ENCODE measurements at places on chromosomes 1 and 21.

DNA sequence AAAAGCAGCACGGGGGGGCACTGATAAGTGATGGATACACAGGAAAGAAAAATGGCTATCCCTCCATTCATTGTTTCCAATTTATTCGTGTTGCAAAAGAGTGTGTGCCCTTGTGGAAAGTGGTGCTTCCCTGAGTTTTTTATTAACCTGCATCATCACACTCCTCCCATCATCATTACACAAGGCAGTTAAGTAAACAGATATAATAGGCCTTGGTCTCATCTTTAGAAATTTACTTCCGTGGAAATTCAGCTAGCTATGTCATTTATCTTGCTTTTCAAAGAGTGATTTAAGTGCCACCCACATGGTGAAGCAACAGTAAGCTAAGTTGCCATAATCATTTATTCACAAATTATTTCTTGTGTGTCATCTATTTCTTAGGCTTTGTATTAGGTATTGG is 473.3 kb downstream of the NEGR1 start:
- DNase-seq: no peak

DNA sequence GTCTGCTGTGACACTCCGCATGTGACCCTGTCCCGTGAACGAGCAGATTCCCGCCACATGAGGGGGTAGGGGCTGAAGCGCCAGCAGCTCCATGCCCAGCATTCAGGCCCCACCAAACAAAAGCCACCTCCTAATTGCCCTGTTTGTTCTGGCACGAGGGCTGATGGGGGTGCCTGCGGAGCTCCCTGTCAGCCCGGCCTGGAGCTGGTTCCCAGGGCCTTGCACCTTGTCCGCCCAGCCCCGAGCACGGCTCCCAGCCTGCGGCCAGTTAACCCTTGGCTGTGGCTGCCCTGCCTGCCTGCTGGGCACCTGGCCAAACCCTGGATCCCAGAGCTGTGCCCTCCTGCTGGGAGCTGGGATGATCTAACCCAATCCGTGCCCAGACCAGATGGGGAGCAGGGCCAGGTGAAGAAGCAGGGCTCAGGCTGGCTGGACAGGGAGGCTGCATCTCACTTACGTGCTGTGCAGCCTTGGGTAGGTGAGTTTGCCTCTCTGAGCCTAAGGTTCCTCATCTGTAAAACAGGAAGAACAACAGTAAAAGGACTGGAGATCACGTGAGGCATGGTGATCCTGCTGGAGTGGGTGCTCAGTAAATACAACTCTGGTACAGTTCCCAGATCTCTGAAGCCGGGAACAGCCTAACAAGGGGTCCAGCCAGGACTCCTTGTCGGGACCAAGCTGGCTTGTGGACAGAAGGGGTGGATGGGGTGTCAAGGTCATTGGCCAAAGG is 110.9 kb upstream of the IFFO2 start:
- no peak for DNase-seq

GRCh38 chr21:23162198-23162946 is 2164.2 kb downstream of the NCAM2 start:
- no peak for DNase-seq

GRCh38 chr1:226365831-226366231 is 42.1 kb downstream of the PARP1 start:
- no peak for DNase-seq

DNA sequence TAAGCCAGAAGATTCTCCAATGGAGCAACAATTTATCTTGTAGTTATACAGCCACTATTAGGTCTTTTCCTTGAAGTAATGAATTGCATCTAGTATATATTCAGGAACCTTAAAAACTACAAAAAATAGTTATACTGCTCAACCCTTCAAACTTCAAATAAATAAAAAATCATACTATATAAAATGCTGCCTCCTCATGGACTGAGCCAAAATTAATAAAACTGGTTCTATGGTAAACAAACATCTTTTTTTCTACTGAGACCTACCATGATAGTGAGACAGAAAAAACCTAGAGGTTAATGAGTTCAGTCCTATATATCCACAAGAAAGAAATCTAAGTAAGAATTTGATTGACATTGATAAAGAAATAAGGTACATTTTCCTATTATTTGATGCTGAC is 67.7 kb downstream of the GPATCH2 start:
- DNase-seq: no peak

GRCh38 chr21:38242061-38242460 is 14.7 kb upstream of the KCNJ15 start:
- DNase-seq: no peak

GRCh38 chr1:184789884-184790283 is 35.2 kb upstream of the EDEM3 start:
- DNase-seq: no peak

DNA sequence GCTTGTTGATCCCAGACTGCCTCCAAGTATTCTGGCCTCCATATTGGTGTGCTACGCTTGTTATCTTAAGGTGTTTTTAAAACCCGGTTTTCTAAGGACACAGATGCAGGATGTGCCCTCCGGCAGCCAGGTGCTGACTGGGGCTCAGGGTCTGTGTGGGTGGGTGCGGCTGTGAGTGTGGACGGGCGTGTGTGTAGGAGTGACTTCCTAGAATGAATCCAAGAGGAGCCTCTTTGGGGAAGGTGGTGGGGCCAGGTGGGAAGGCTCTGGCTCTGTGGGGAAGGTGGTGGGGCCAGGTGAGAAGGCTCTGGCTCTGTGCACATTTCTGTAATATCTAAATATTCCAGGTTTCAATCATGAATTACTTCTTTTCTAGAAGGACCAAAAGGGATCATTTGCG is 12.8 kb upstream of the TSPEAR start:
- DNase-seq: no peak

GRCh38 chr1:60867782-60868181 is 214.6 kb upstream of the NFIA start:
- no peak for DNase-seq

DNA sequence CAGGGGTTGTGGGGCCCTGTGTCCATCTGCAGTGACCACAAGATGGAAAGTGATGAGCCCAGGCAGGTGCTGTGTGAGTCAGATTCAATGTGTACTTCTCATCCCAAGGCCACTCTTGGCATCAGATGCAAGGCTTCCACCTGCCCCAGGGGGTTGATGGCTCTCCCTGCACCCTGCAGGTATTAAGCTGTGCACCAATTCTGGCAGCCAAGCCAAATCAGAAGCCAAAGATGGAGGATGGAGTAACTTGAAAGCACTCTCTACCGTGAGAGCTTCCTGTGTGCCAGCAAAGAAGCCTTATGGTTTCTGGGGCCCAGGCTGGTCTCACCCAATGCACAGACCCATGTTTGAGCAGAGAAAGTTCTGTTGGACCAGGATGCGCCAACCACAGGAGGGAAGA is 44.3 kb upstream of the TENT5C start:
- no peak for DNase-seq

DNA sequence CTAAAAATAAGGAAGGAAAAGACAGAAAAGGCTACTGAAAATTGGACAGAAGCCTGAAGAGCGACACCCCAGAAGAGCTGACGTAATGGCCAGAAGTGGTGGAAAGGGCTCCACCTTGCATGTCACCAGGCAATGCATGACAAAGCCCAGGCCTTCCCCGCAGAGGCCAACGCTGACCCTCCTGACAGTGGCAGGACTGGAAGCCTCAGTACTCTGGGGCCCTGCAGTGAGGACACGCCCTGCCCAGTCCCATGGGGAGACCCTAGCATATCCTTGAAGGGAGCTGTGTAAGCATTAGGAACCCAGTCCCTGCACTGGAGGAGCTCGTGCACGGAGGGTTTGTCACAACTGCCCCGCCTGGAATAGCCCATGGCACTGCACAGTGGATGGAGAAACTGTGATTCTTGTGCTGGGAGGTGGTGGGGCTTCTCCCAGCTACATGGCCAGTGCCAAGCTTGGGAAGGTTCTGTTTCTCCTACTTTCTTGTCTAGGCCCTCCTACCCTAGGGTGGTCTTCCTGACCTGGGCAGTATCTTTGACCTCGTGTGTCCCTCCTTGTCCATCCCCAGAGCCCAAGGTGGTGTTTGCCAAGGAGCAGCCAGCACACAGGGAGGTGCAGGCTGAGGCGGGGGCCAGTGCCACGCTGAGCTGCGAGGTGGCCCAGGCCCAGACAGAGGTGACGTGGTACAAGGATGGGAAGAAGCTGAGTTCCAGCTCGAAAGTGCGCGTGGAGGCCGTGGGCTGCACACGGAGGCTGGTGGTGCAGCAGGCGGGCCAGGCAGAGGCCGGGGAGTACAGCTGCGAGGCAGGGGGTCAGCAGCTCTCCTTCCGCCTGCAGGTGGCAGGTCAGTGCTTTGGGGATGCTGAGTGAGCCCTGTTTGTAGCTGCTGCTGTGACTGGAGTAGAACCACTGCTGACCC is 60.4 kb downstream of the OBSCN start:
- DNase-seq: no peak

- DNase-seq: no peak
These were observed 3.4 kb upstream of the SLC25A34 start for GRCh38 chr1:15732686-15733081.

DNA sequence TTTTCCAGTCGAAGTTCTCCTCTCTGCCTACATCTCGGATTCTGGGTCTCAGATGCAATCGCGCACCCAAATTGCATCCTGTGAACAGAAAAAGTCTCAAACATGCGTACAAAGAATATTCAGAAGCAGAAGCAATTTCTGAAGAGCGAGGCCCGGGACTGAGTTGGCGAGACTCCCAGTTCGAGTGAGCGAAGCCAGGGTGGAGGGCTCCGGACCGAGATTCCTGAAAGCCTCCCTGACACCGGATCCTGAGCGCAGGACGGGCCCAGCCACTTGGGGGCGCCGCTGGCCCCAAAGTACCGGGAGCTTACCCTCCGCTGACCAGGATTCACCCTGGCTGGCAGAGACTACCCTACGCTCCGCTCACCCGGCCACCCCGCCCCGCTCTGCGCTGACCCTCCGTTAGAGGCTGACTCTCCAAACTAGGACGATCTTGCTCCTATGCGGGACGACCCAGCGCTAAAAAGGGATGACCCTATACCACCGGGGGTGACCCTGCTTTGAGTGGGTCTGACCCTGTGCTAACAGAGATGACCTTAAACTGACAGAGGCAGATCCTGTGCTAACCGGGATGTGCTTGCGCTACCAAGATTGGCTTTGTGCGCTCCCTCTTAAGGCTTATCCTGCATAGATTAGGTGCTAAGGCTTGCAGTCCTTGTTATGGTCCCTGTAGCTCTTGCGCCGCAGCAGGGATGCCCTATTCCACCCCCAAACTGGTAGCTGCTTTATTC is 12.1 kb downstream of the FOXD2 start:
- DNase-seq: no peak

DNA sequence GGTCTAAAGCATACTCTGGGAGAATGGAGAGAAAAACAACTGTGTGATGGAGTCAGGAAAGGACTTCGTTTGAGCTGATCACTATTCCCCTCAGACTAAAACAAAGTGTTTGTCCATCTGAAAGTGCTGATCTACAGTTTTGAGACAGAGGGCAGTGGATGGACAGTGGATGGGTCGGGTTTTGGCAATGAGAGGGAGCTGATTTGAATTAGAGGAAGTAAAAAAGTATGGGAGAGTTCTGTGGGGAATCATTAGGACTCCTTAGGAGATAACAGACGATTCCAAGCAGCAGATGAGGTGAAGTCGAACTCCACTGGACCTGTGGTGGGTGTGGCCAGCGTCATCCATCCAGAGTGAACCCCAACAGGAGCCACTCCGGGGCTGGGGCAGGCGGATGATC is 62.3 kb downstream of the PTGS2 start:
- DNase-seq: peak; percentile 20

DNA sequence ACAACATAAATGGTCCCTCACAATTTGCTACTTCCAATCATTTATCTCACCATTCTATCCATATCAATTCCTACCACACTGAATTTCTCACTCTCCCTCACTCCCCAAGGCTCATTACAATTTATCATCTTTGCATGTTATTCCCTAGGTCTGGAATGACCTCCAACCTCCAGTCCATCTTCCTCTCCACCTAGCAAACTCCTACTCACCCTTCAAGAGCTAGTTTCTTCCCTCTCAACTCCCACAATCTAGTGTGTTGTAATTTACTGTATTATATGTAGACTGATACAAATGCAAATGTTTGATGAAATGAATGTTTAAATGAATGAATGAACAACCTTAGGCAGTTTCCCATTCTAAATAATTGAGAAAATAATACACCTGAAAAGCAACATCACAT is 3.6 kb downstream of the TUT4 start:
- no peak for DNase-seq

- no peak for DNase-seq
These were observed 17.1 kb upstream of the KLHDC8A start for GRCh38 chr1:205373798-205374175.

GRCh38 chr1:237672748-237673147 is 218.0 kb downstream of the ZP4 start:
- DNase-seq: no peak

DNA sequence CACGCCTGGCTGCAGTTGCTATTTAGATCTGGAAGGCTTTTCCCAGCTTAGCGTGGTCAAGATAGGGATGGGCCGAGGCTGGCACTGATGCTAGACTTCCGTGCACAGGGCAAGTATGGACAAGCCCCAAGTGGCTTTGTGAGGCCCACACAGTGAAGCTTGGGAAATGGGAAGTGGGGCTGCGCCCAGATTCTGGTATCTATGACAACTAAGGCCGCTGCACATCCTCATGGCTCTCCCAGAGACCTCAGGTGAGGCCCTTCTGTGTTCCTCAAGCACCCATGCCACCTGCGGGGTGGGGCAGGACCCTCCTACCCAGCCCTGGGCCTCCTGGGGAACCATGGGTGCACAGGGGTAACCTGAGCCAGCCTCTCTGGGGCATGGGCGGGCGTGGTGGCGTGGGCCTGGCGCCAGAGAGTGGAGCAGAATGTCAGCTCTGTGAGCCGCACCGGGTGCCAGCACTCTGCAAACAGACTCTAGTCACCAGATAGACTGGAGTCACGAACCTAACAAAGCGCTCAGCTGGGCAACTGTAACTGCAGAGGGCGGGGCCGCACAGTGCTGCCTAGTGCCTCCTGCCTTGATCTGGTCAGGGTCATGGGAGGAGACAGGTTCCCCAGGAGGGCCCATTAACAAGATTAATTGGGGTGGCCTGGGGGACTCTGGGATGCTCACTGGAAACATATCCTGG is 46.4 kb downstream of the ELF3 start:
- DNase-seq: no peak

DNA sequence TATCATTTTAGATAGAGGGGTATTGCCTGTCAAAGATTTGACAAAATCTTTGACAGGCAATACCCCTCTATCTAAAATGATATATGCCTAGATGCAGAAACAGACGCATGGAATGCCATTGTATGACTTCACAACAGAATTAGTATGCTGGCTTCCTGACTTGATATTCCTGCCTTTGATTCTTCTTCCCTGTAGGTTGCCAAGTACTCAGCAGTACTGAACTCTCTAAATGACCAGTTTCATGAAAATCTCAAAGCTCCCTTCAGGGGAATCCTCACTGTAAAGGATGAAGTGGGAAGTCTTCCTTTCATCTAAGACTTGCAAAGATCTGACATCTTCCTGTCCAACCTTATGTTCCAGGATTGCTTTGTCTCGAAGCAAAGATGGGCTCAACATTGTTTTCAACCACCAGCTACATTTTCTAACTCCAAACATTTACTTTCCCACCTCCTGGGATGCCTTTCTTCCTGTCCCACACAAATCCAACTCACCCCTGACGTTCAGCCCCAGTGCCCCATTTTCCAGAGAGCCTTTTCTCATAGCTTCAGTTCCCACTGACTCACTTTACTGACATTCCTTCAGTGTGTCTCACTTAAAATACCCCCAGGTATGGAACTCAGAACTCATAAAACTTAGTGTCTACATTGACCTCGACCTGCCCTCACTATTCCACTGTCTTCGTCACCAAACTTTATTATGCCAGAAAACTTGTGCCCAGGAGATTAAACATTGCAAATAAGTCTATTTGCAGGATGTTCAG is 67.3 kb upstream of the KCNJ6 start:
- no peak for DNase-seq

Measured in CD4-positive, alpha-beta T cell treated with Interleukin-15 for 1 hour (primary cell).